ENCODE measurements at places on chromosomes 12 and 14.

GRCh38 chr12:109264095-109264942 lies 44.8 kb downstream of the FOXN4 start:
- DNase-seq = peak; percentile 95

GRCh38 chr12:42809226-42809625 lies 219.7 kb upstream of the PRICKLE1 start:
- no peak for DNase-seq

DNA sequence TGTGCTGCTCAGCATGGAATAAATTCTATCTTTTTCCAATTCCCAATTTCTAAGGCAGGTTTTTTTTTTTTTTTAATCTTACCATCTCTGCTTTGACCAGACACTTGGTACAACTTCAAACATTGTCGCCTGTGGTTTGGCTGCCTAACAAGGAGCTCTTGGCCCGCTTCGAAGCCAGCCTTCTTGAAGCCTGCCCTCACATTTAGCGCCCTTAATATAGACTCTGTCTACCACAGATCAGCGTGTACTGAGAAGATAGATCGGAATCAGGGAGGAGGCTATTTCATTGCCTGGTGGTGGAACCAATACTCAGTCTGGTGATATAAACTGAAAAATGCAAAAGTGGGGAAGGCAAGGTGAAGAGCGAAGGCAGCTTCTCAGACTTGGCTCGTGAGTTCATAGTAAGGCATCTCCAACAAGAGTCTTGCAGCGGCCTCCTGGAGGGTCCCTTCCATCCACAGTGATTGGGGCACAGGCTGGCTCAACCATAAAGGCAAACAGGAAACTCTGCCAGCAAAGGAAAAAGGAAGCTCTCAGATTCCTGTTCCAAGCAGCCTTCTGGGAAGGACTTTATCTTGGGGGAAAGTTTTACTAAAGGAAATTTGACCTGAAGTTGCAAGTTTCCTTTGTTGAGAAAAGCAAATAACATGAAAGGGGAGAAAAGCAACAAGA lies 103.2 kb upstream of the BCL2L14 start:
- DNase-seq = no peak

DNA sequence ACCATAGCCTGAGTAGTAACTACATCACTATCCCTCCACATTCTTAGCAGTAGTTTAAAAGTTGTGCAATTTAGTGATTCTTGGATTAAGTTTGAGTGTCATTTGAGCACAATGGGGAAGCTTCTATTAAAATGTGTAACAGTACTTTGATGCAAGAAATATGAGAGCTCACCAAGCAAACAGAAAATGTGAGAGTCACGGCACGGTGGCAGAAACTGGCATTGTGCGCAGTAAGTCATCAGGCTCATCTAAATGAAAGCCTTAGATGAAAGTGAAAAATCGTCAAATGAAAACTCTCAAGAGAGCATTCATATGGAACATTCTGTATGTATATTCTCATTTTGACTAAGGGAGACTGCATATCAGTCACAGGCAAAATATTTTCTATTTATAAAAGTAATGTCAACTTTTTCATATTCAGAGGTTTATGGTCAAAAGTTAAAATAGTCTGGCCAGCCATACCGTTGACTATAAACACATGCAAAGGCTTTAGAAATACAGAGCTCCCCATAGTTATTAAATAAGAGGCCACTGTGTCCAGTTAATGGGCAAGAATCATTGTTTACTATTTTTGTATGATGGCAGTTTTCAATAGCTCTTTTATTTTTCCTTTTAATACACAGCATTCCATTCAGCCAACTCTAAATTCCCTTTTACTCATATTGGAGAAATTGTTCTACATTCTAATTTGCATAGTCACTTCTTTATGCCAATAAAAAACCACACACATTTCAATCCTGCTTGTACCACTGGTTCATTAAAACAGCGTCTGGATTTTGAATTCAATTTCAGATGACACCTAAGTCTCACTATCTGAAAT lies 167.9 kb downstream of the PRKD1 start:
- no peak for DNase-seq

- no peak for DNase-seq
These were observed 694.5 kb downstream of the TRHDE start for GRCh38 chr12:72966684-72967083.

- no peak for DNase-seq
These were observed 46.5 kb upstream of the SAV1 start for GRCh38 chr14:50714450-50715073.

DNA sequence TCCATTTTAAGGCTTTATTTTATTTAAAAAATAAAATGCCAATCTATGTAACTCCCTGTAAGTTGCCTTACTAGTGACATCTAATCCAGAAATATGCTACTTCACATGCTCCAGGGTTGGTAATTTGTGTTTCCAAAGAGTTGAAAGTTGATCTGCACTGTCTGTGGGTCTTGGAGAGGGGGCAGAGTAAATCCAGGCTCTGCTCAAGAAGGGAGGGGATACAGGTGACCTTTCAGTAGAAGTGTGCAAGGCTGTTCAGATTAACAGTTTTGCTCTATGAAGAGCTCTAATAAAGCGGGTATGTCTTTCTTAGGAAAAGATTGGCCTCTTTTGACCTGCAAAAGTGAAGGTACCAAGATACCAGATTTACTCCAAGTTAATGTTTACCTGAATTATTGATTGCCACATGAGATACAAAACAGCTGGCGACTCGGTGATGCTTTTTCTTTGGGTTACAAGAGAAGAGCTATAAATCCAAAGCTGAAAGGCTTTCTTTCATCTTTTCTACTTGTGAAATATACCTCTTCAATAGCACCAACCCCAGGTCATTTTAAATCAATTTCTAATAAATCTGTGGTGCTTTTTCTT lies 75.6 kb upstream of the FLRT2 start:
- no peak for DNase-seq

DNA sequence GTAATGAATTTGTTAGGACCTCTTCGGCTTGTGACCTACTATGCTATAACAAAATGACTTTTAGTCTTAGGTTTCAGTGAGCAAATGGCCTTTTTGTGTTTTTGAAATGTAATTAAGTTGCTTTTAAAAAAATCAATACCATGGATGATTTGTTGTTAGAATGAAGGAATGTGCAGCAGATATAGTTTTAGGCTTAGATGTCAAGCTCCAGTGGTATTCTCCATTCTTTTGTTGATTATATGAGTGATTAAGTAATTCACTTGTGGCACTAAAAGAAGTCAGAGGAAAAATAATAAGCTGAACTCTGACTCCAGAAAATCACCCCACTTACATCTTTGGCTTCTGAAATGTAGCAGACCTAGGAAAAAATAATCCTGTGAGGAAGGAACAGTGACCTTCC lies 474.1 kb upstream of the MIS18BP1 start:
- DNase-seq = no peak

DNA sequence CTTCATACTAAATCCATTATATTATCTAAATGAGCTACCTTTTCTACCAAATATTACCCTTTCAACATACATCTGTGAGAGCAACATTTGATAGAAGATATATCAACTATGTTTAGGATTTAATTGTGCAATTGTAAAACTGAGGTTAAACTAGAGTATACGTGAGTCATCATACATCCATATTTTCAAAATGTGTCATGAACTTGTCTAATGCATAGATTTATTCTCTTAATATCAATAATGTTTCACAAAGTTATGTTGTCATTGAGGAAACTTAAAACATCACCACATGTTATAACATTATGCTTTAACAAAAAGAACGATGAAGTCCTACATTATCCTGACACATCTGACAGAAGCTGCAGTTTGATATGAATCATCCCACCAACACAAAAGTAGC lies 645.5 kb upstream of the NOVA1 start:
- DNase-seq = no peak

GRCh38 chr14:67491741-67492507 lies 3.4 kb upstream of the TMEM229B start:
- DNase-seq = no peak

DNA sequence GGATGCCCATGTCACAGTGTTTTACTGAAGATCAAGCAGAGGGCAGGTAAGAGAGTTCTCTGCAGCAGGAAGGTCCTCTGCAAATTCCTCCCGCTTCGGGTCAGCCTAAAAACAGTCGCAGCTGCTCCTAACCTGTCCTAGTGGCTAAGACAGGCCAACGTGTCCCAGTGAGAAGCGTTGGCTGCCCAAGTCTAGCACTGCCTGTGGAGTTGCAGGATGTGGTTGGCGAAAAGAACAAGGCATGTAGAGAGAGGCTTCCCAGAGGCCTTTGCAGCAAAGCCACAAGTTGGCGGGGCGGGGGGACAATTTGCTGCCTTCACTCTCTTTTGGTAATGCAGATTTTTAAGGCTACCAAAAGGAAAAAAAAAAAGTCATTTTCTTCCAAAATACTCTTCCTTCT lies 340.1 kb downstream of the BCL11B start:
- no peak for DNase-seq

DNA sequence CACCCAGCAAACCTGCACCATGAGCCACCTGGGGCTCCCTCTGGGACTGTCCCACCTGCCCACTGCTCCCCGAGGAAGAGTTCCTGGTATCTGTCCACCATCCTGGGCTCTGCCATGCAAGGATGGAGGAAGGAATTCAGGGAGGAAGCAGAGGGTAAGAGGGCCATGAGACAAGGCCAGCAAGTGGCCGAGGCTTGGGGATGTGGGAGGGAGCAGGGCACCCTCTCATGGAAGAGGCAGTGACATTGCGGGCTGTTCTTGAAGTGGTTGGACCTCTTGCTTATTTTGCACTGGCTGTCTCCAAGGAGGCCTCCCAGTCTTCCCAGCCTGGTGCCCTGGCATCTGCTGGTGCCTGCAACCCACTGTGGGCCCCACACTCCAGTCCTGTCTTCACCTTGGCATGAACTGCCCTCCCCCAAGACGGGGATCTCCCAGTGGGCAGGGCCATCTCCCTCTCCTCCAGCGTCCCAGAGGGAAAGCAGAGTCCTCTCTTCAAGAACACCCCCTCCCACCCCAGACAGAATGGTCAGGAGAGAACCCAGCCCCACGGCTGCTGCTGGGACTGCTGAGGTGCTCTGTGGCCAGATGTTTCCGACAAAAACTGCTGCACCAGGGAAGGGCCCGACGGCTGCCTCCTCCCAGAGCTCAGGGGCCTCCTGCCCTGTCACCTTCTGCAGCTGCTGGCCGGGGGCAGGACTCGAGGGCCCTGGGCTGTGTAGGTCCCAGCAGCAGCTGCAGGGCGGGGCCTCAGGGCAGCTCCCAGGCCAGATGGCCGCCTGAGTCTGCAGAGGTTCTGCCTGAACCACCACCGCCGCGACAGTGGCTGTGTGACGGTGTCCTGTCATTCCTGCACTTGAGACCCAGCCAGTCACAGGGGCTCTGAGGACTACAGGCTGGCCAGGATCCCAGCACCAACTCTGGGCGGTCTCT lies 1.8 kb upstream of the AKT1 start:
- DNase-seq = no peak

DNA sequence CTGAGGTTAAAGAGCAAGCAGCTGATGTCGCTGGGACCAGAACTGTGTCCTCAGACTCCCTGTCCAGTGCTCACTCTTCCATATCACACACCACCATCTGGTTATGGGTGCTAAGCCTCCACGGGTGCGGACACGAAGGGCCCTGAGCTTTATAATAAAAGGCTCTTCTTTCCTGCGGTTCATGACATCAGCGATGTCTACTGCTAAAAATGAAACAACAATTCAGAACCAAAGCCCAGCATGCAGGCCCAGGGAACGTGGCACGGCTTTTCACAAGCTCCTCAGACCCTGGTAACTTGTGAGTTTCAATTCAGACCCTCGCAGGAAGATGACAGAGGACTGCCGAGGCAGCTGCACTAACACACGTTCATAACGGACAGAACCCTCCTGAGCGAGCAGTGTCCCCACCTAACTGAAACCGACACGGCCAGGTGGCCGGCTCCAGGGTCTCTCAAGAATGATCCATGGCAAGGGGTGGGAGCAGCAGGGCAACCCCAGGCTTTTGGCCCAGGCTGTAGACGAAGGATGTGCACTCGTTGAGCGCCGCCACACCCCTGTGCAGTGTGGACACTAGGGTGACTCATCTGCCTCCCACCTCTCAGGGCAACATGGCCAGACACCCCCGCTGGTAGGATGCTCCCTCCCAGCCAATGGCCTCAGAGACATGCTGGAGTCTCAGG lies 180.3 kb downstream of the CALM1 start:
- no peak for DNase-seq

DNA sequence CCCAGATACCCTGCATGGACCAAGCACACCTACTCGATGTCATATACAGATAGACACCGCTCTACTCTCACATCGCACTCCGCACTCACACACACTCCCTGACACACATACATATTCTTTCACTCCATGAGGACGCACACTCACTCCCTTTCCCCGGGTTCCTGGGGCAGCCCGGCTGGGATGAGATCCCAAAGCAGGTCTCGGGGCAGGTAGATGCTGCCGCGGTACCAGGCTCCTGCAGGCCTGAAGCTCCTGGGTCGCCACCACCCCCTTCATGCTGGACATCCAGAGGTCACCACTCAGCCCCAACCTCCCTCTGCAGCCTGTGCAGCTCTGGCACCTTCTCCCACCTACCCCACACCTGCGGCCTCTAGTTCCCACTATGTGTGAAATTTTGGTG lies 2.3 kb downstream of the C1QL4 start:
- DNase-seq = no peak

GRCh38 chr12:49541911-49542505 lies 3.2 kb downstream of the KCNH3 start:
- DNase-seq = no peak

- DNase-seq = no peak
These were observed 22.4 kb downstream of the MAPK1IP1L start for GRCh38 chr14:55073856-55074255.

GRCh38 chr12:90910958-90911357 lies 44.0 kb downstream of the CCER1 start:
- no peak for DNase-seq

- DNase-seq = no peak
These were observed 198.6 kb downstream of the BCL11B start for GRCh38 chr14:99073431-99073830.

GRCh38 chr12:16348435-16349130 lies 1.1 kb downstream of the MGST1 start:
- DNase-seq = no peak

- no peak for DNase-seq
These were observed 170.4 kb downstream of the PRKD1 start for GRCh38 chr14:29757188-29757680.

DNA sequence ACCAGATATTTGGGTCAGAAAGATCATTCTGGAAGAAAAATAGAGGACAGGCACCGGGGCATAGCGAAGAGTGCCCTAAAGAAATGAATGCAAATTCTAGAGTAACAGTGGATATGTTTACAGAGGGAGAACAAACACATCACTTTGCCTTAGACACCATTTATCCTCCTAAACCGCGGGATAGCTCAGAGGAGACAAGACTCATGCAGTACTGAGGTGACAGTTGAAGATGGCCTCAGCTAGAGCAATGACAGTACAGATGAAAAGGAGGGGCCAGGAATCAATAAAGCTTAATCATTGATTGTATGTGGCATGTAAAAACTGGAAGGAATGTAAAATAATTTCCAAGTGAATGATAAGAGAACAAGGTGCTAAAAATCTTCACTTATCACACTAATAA lies 10.5 kb upstream of the PPP1R12A start:
- DNase-seq = no peak

GRCh38 chr14:61026526-61026925 lies 45.5 kb downstream of the SLC38A6 start:
- DNase-seq = no peak

- DNase-seq = peak; percentile 36
These were observed 412 bp upstream of the SNW1 start for GRCh38 chr14:77761205-77761931.
